ENCODE measurements at places on chromosomes 1 and 21. TPM values are rescaled to one million over a fixed set of nuclear protein-coding genes. Genes with fewer than 3 reads are reported as not detected.

GRCh38 chr1:20194757-20195461, 8.6 kb upstream of the PLA2G2C start:
- H3K27ac ChIP-seq: no peak overlapping the region
- no peaks in the 10 kb centered on the region for H3K36me3 ChIP-seq
- H3K27me3 ChIP-seq: peaks cover 40% of the 10 kb centered on the region

DNA sequence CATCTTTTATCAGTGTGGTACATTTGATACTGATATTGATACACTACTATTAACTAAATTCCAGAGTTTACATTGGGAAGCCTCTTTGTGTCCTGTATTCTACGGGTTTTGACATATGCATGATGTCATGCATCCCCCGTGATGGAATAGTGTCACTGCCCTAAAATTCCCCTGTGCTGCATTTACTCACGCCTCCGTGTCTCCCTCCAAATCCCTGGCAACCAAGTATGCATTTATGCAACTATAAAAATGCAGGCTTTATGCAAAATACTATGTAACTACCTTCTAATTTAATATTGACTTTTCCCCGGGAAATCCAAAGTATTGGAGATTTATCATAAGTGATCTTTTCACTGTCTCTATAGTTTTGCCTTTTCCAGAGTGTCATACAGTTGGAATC, 453.7 kb upstream of the RUNX1 start:
- no peak overlapping the region for H3K4me3 ChIP-seq
- no peak for DNase-seq
- no peak overlapping the region for H3K27ac ChIP-seq
- H3K36me3 ChIP-seq: peaks cover 2% of the 10 kb centered on the region

The C1QC gene
- total RNA-seq: not detected

The ANKRD35 gene
- total RNA-seq: 1.1 TPM

DNA sequence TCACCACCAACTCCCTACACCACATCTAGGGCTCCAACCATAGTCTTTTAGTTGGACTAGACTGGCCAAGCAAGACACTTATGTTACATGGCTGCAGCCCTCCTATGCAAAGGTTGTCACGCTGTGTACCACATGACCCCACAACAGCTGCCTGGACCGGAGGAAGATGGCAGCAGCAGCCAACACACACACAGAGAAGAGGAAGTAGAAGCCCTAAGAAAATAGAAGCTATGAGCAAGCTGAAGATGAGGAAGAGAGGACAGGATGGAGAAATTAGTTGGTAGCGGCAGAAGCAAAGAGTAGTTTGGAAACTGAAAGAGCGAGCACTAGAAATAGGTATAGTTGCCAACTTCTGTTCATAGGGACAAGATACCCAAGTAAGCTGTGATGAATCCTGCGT, 60.8 kb upstream of the RALGPS2 start:
- H3K27ac ChIP-seq: no peak overlapping the region
- H3K27me3 ChIP-seq: peaks cover 4% of the 10 kb centered on the region
- no peak for DNase-seq
- H3K36me3 ChIP-seq: no peaks in the 10 kb centered on the region
- H3K4me1 ChIP-seq: no peaks in the 10 kb centered on the region

DNA sequence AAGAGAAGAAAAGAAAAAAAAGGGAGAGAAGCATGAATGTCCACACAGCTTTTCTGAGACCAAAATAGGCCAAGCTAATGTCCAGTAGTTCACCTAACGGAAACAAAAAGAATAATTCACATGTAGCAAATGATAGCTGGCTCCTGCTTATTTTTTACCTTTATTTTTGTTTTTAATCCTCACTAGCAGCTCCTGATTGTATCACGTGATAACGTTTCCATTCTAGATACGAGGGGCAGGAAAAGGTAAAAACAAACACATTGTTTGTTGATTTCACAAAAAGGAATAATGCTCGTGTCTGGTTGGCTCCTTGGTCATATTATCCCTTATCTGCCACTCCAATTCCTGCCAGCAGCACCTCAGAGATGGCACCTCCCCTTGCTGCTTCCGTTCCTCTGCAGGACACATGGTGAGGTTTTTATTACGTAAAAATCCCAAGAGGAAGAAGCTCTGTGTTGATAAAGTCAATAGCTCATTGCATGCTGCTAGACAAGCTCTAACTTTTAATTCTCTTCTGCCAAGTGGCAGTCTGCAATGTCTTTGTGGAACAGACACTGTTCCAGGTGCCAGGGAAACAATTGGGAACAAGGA, 201.7 kb downstream of the CRB1 start:
- H3K36me3 ChIP-seq: no peaks in the 10 kb centered on the region
- no peak overlapping the region for H3K4me3 ChIP-seq
- no peaks in the 10 kb centered on the region for H3K4me1 ChIP-seq

The INTS7 gene
- total RNA-seq: 31.8 TPM

The RHD gene
- total RNA-seq: 0.10 TPM

DNA sequence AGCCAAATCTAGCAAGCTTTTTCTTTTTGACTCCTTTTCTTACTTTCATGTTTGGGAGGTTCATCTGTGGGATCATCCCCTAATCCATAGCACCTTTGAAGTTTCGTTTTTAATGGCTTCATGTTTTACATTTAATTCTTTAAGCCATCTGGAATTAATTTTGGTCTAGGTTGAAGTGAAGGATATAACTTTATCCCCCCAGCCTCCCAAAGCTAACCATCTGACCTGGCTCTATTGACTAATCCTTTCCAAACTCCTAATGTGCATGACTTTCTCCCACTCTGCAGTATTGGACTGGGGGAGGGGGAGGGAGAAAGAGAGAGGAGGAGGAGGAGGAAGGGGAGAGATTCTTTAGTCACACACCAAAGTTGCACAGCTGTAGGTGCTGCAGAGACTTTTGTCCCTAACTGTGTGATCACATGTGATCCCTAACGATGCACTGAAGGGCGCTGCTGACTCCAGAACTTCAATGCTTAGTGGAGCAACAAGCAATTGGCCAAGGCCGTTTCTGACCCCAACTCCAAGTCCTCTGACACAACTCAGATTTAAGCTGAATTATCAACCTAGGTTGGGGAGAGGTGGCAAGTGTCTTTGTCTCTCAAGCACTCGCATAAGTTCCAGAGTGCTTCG, 191.6 kb downstream of the HUNK start:
- no peak overlapping the region for H3K4me3 ChIP-seq
- no peak for DNase-seq
- H3K36me3 ChIP-seq: no peaks in the 10 kb centered on the region
- H3K27me3 ChIP-seq: peaks cover 2% of the 10 kb centered on the region
- H3K27ac ChIP-seq: no peak overlapping the region
- no peaks in the 10 kb centered on the region for H3K4me1 ChIP-seq

DNA sequence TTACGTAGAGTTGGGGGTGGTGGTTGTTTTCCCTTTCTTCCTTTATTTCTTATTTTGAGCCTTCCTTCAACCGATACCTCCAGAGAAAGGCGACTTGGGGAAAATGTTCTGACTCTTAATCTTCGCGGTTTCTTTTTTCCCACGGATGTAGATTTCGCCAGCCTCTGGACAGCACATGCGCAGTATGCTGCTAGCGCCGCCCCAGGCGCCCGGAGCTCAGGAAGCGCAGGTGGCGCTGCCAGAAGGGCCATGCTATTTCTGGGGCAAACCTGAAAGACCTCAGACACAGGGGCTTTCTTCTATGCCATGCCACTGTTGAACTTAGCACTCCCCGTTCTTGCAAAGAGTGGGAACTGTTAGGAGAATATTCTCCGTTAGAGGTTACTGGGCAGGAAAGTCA, 392.1 kb downstream of the KIF26B start:
- no peaks in the 10 kb centered on the region for H3K36me3 ChIP-seq
- H3K4me3 ChIP-seq: no peak overlapping the region
- no peak for DNase-seq
- no peaks in the 10 kb centered on the region for H3K4me1 ChIP-seq
- H3K27ac ChIP-seq: no peak overlapping the region

DNA sequence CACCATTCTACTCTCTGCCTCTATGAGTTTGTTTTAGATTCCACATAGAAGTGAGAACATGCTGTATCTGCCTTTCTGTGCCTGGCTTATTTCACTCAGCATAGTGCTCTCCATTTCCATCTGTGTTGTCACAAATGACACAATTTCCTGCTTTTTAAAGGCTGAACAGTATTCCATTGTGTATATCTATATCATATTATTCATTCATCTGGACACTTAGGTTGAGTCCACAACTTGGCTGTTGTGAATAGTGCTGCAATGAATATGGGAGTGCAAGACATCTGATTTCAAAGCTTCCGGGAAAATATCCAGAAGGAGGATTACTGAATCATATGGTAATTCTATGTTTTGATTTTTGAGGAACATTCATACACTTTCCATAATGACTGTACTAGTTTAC, 20.1 kb upstream of the DONSON start:
- H3K4me1 ChIP-seq: peaks cover 4% of the 10 kb centered on the region
- no peak for DNase-seq
- H3K36me3 ChIP-seq: peaks cover 6% of the 10 kb centered on the region
- H3K4me3 ChIP-seq: no peak overlapping the region
- no peaks in the 10 kb centered on the region for H3K27me3 ChIP-seq

The C8B gene
- not detected for total RNA-seq

The KLHDC7A gene
- not detected for total RNA-seq

The GRIK1 gene
- total RNA-seq: not detected

The DFFB gene
- total RNA-seq: 10.2 TPM

The FALEC gene
- not detected for total RNA-seq

The CAMK2N1 gene
- total RNA-seq: 0.44 TPM

The KCNK1 gene
- total RNA-seq: not detected

GRCh38 chr1:160227561-160227960, 22.4 kb downstream of the PEA15 start:
- H3K4me1 ChIP-seq: no peaks in the 10 kb centered on the region
- H3K36me3 ChIP-seq: peaks cover 46% of the 10 kb centered on the region
- no peaks in the 10 kb centered on the region for H3K27me3 ChIP-seq
- H3K4me3 ChIP-seq: no peak overlapping the region

- peak overlapping the region; percentile 52 for H3K27ac ChIP-seq
- H3K4me1 ChIP-seq: peaks cover 2% of the 10 kb centered on the region
Observed at GRCh38 chr21:46412521-46413364, 45.9 kb upstream of the DIP2A start.

DNA sequence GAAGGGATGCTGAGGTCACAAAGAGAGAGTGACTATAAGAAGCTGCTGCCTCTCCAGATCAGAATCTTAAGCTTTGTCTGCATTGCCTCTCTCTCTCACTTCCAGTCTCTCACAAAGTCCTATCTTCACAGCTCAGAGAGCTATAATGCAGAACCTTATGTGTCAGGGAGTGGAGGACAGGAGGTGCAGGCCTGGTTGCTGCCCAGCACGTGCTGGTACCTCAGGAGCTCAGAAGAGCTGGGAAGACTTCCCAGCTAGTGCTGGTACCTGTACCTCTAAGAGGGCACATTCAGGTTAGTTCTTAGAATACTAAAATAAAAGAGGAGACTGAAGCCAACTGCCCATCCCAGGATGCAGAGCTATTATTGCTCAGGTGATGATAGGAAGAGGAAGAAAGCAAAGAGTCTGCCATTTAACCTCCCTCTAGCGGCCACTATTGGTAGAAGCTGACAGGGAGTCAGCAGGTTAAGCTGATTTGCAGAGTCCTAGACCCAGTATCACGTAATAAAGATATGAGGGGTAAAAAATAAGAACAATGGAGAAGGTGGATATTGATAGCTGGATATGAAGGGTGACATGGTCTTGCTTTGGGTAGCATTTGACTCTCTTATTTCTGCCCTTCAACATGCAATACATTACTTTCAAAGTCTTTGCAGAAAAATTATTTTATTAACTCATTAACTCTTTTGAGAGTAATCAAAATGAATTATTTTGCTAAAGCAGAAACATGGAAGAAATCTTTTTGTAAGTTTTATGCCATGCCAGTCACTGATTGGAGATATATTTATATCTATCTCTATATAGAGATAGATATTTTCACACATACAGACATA, 138.1 kb upstream of the HMCN1 start:
- H3K4me3 ChIP-seq: no peak overlapping the region
- H3K36me3 ChIP-seq: peaks cover 9% of the 10 kb centered on the region
- no peak overlapping the region for H3K27ac ChIP-seq
- peaks cover 27% of the 10 kb centered on the region for H3K4me1 ChIP-seq

GRCh38 chr1:178151831-178152230, 57.9 kb downstream of the RASAL2 start:
- no peak for DNase-seq
- no peaks in the 10 kb centered on the region for H3K27me3 ChIP-seq
- no peak overlapping the region for H3K4me3 ChIP-seq
- no peaks in the 10 kb centered on the region for H3K4me1 ChIP-seq

GRCh38 chr1:168135116-168135920, 1.4 kb downstream of the GPR161 start:
- H3K27me3 ChIP-seq: peaks cover 59% of the 10 kb centered on the region
- DNase-seq: no peak
- H3K4me1 ChIP-seq: peaks cover 12% of the 10 kb centered on the region
- no peak overlapping the region for H3K27ac ChIP-seq

DNA sequence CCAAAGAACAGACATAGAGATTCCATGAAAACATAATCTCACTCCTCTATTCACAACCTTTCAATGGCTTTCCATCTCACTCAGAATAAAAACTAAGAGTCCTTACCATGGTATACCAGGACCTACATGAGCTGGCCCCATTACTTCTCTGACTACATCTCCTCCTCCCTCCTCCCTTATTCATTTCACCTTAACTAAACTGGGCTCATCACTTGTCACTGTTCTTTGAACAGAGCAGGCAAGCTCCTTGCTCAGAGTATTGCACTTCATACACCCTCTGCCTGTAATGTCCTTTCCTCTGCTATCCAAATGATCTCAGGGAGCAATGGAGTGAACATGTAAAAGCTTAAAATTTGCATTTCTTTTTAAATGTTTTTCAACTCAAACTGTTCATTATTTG, 142.0 kb downstream of the MRPL39 start:
- H3K4me3 ChIP-seq: no peak overlapping the region
- H3K4me1 ChIP-seq: peaks cover 42% of the 10 kb centered on the region
- H3K27me3 ChIP-seq: no peaks in the 10 kb centered on the region
- no peak for DNase-seq
- no peak overlapping the region for H3K27ac ChIP-seq

The CA6 gene
- 6.4 TPM for total RNA-seq

The PGM1 gene
- total RNA-seq: 60.1 TPM

GRCh38 chr1:19365721-19366120, 53.6 kb downstream of the SLC66A1 start:
- DNase-seq: no peak
- H3K27me3 ChIP-seq: no peaks in the 10 kb centered on the region
- peaks cover 15% of the 10 kb centered on the region for H3K4me1 ChIP-seq
- peaks cover 10% of the 10 kb centered on the region for H3K36me3 ChIP-seq
- H3K27ac ChIP-seq: no peak overlapping the region
- no peak overlapping the region for H3K4me3 ChIP-seq

The TMEM222 gene
- 38.5 TPM for total RNA-seq
